ENCODE measurements at places on chromosomes 6 and 20.

GRCh38 chr6:137493218-137494038 lies 766 bp downstream of the OLIG3 start:
- DNase-seq = no peak

DNA sequence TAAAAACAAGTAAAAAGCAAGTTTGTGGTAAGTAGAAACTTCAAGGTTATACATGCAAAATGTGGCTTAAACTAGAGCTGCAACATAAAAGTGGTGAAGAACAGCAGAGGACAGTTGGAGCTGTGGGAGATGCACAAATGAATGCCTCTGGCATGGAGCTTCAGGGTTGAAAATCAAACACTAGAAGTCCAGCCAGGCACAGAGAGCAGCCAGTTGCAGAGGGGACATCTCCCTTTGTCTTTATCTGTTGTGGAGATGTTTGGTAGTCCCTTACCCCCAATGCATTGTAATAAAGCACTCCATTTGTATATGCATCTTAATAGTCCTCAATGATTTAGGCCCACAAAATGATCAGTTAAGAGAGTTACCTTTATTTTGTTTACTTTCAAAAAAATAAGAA lies 73.1 kb upstream of the C20orf144 start:
- DNase-seq = no peak

DNA sequence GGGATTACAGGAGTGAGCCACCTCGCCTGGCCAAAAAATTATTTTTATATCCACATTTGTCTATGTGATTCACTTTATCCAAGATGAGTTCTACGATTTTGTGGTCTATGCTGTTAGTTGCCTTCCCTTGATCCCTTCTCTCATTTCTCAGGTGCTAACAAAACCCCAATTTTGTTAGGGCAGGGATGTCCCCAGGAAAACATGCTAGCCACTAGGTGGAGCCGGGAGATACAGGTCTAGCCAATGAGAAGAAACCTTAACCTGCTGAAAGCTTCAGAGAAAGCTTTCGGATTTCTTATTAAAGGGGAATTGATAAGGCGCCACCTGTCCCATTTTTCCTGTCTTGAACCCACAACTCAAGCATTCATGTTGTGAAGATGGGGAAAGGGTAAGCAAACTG lies 167.4 kb upstream of the OLIG3 start:
- DNase-seq = peak; percentile 33

DNA sequence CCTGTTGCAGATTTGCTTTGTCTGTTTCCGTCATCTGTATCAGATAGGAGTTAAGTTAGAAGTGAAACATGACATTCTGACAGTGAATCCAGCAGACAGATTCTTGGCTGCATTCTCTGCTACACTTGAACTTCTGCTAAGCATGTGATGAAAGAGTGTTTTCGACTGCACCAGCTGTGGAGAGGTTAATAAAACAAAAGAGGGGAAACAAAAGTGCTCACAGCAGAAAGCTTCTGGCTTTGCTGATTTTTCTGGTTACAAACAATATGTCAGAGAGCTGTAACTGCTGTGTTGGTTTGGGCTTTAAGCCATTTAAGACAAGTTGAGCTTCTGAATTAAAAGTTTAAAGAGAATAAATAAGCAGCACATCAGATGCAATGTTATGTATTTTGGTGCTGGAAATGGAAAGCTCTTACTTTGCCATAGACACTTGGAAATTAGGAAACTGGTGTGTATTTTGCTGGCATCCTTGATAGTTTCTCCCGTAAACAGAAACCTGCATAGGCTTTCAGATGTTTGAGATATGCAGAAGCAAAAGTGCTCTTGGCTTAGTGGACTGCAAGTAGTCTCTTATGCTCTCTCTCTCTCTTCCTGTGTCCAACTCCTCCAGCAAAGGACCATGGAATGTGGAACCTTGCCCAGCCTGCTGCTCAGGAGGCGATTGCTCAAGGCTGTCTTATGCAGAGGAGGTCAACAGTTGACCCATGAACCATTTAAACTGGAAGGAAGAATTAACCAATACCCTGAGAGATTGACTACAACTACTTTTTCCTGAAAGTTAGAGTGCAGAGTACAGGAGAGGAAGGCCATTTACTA lies 104.9 kb downstream of the RPS12 start:
- DNase-seq = peak; percentile 88

GRCh38 chr6:137761072-137761471 lies 106.0 kb upstream of the TNFAIP3 start:
- no peak for DNase-seq

- DNase-seq = peak; percentile 76
Observed at GRCh38 chr6:7267466-7268091, 45.4 kb downstream of the SSR1 start.

GRCh38 chr6:20319520-20320357 lies 81.9 kb upstream of the E2F3 start:
- no peak for DNase-seq

DNA sequence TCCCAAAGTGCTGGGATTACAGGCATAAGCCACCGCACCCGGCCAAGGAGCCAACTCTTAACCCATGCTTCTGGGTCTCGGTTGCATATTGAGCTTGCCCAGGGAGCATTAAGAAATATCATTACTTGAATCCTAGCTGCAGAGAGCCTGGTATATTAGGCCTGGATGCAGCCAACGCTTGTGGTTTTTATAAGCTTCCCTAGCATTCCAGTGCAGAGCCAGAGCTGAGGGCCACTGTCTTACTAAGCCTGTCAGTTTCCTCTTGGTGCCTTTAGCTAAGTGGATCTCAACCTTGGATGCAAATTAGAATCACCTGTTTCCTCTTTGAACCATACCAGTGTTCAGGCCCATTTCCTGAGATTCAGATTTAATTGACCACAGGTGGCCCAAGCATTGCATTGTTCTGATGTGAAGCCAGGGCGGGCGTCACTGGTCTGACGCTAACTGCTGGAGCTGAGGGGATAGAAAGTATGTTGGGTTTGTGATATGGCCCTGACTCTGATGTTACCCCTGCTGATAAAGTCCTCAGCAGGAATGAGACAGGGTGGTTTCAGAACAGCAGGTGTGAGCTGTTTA lies 76.3 kb downstream of the BTBD3 start:
- DNase-seq = peak; percentile 4

- DNase-seq = no peak
Observed at GRCh38 chr6:67689329-67689728, 945.8 kb upstream of the ADGRB3 start.

GRCh38 chr6:32764048-32764447 lies 716 bp upstream of the HLA-DQB2 start:
- no peak for DNase-seq

GRCh38 chr20:50695135-50695872 lies 4.0 kb upstream of the RIPOR3 start:
- DNase-seq = no peak

- no peak for DNase-seq
Observed at GRCh38 chr6:138659998-138660397, 113.6 kb upstream of the CCDC28A start.

DNA sequence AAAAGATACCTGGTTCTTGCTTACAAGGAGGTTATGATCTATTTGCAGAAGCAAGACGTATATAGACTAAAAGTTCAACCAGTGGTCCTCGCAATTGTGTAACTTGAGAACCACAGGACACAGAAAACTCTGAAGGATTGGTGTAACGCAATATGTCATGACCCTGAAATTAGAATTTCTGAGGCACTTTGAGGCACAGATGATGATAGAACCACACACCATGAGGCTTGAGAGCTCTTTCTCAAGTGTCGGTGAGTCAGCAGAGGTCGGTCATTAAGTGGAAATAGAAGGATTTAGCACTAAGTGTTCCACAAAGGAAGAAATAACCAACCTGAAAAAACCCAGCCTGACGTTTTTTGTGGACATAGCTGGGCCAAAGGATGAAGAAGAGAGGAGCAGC lies 15.3 kb upstream of the CCN2 start:
- peak; percentile 91 for DNase-seq

GRCh38 chr20:25543068-25543467 lies 42.3 kb downstream of the NINL start:
- peak; percentile 70 for DNase-seq

DNA sequence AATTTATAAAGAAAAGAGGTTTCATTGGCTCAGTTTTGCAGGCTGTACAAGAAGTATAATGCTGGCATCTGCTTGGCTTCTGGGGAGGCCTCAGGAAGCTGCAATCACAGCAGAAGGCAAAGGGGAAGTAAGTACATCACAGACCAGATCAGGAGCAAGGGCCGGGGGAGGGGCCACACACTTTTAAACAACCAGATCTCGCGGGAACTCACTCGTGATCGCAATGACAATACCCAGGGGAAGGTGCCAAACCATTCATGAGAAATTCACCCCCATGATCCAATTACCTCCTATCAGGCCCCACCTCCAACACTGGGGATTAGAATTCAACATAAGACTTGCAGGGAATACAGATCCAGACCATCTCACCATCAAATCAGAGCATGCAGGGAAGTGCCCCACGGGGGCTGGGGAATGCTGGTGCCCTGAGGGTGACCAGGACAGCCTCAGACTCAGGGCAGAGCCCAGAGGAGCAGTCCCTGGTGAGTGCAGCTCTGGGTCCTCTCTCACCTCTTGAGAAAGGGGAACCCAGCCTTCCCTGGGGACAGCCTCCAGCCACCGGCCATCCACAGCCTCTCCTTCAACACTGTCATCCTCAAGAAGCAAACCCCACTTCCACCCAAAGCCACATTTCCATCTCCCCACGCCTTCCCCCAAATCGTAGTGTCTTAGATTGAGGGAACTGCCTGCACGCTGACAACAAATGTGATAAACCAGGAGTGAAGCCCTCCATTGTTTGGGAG lies 80.7 kb downstream of the ANKRD60 start:
- no peak for DNase-seq

DNA sequence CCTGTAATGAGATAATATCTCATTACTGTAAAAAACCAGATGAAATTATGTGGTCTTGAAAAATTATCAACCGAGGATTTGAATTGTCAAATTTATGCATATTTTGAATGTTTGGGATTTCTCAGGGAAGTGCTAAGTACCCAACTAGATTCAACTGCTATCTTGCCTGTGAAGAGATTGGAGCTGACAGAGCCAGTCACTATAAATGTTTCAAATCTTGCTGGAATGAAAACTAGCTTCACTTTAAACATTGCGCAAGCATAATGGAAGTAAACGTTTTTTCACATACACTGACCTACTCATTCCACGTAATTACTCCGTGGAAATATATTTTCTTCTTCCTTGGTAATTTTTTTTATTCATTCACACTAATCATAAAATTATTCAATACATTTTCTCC lies 46.7 kb downstream of the TMEM170B start:
- DNase-seq = peak; percentile 47

DNA sequence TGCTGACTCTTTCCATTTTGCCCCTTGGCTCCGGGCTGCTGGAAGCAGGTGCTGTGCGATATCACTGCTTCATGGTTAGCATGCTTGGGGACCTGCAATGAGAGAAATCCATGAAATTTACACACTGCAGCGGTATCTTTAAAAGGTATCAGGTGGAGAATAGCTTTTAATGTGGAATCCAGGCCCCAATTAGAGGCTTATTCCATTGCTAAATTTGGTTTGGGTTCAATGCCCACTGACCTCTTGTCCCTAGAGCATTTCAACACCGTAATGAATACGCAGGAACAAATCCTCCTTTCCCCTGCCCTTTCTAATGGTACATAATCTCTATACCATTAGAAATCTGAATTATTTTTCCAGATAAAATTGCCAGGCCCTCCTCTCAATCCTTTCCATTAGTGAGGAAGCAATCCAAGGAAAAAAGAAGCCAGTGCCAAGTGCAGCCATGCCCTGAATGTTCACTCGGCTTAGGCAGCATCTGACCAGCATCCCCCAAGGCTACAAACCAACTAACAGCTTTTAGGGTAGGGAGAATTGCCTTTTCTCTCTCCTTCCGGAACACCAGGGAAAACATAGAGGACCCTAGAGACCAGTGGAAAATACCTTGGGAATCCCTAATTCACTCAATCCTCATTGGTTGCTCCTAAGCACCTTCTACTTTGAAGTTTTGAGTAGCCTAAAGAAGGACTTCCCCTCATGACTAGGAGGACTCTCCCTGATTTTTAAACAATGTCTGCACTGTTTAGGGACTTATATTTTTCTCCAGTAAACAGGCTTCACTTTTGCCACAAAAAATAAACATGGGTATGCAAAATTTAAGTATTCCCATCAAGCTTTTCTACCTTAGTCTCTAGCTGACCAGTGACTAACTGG lies 143.1 kb downstream of the QRSL1 start:
- DNase-seq = no peak

DNA sequence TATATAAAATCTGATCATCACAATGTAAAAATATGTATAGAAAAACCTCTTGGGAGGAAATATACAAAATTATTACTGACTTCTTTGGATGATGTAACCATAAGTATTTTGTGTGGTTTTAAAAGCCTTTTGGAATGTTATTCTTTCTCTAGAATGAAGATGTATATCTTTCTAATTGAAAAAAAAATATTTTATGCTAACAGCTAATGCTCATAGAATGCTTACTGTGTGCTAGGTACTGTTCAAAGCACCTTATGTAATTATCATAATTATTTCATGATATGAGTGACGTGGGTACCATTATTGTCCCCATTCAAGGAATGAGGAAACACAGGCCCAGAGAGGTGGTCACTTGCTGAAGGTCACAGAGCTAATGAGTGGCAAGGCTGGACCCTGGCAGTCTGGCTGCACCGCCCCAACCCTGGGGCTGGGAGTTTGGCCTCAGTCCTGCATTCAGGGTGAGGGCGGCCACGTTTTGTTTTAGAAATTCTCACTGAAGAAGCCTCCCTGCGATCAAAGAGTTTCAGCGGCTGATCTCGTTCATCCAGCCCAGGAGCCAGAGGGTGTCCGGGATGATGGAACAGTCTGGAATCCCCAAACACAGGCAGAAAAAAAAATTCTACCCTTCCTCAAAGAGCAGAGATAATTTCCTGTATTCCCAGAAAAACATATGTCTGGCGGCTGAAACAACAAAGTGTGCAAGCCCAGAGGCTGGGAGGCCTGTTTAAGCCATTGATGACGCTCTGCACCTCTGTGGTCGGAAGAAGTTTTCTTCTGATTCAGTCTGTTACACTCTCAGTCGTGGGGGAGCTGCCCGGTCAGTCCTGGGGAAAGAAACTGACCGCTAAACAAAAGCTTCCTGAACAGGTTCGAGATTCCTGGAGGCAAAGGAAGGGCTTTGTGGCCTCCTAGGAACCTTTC lies 37.3 kb downstream of the TFEB start:
- peak; percentile 78 for DNase-seq

DNA sequence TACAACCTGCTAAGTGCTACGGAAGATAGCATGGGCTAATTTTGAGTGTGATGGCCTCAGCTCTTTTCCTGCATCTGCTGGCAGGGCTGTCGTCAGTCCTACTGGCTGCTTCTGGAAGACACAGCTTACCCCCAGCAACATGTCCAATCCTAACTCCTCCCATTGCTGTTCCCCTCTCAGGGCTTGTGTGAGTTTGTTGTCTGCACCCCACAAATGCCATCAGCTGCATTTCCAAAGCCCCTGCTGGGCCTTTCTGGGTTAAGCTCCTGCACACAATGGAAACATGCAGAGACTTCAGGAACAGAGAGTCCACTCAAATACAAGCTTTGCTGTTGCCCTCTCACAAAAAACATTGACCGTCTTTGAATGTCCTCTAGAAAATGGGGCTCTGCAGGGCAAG lies 84.7 kb downstream of the RNF182 start:
- DNase-seq = no peak

DNA sequence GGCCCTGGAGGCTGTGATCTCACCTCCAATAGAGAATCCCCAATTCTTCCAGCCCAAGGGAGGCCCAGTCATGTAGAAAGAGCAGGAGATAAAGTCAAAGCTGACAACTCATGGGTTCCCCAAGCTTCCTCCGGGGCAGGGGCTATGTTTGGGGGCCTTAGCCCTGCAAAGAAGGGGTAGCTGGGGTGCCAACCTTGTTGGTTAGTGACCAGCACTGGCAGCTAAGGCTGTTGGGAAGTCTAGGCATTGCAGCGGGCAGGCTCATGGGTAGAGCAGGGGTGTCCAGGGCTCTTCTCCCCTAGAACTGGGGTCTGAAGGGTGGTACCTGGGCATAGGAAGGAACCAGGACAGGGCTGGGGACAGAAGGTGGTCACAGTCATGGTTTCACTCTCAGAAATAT lies 36.4 kb downstream of the TGM2 start:
- no peak for DNase-seq
